Stimulated activated CD4-positive, alpha-beta T cell treated with anti-CD3 and anti-CD28 coated beads, Interleukin-2, amount 100 ng/mL, for 4 hours (primary cell): ENCODE measurements at places on chromosomes 12 and 14.

DNA sequence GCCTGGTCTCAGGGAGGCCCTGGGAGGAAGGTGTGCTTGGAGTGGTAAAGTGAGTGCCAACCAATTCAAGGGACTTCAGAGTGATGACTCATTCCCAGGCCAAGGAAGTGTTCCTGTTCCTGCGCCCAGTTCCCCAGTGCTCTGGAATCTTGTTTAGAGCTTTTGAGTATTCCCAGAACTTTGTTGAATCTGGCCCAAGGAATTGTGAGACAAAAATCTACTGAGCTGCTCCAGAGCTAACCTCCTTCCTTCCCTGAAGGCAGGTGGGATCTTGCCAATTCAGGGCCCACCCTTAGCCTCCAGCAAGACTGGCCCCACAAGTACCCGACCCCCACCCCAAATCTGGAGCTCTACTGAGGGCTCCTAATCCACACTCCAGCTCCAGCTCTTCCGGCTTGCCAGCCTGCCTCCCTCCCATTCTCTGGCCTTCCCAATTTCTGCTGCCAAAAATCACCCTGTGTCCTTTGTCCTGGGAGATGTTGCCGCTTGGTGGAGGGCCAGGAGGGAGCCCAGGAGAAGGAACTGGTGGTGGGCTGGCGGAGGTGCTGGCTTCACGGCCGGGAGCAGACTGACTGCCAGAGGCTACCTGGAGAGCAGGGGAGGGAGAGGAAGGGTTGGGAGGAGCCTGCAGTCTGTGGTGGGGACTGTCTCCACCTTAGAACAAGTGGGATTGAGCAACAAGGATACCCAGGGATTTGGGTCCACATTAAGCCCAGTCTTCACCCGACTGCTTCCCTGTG is 2.0 kb upstream of the ATN1 start:
- no peak for DNase-seq

DNA sequence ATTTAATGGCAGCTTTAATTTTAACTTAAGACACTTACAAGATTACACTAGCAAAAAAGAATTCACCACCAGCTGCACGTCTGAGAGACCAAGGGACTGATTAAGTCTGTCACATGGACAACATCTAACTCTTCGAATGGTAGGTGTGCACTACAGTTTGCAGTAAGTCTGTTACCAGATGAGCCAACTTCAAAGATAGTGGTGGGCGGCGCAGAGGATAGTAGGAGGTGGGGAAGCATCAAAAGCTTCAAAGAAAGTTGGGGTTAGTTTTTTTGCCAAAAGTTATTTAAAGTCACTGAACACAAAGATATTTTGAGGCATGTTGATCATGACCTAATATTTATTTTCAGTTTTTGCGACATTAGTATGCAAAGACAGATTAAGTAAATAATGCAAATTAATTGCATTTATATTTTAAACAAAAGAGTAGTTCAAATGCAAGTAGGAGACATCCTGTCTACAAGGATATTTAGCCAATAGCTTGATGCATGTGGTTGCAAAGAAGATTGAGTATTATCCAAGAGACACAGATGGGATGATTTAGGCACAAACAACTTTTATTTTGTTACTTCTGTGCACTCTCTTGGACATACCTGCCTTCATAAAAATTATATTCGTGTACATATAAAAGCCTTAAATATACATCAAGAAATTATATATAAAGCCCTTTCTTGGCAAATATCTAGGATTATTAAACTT is 327.7 kb downstream of the BMP4 start:
- no peak for DNase-seq

DNA sequence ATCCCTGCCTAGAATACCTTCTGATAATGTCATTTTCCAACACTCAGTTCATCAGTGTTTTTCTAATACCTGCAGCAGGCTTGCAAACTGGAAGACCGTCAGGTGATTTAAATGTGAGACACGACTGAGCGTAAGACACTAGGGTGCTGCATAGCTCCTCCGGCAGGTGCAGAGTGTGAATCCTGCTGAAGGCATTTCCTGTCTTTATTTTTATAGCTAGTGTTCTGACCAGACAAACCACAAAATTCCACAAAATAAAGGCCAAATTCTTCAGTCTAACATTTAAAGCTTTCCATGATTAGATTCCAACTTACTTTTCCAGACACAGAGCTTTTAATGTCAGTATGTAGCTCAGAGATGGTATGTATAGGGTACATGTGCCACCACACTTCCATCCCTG is 70.7 kb downstream of the BBS10 start:
- DNase-seq: no peak

- DNase-seq: no peak
Observed at GRCh38 chr12:38682521-38682920, 222.9 kb downstream of the CPNE8 start.

- no peak for DNase-seq
Observed at GRCh38 chr12:22043943-22044342, 2.1 kb upstream of the CMAS start.

GRCh38 chr12:128052331-128052730 is 214.6 kb upstream of the TMEM132C start:
- DNase-seq: no peak

- DNase-seq: no peak
Observed at GRCh38 chr14:43147485-43147884, 1359.6 kb downstream of the FSCB start.

DNA sequence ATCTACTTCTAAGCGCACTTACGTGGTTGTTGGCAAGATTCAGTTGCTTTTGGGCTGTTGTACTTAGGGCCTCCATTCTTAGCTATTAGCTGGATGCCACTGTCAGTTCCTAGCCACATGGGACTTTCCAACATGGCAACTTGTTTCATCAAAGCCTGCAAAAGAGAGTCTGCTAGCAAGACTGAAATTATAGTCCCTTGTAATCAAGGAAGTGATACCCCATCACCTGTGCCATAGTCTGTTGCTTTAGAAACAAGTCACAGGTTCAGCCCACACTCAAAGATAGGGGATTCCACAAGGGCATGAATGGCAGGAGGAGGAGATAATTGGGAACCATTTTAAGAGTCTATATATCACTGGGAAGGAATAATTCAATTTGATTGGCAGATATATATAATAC is 27.1 kb upstream of the SLC17A8 start:
- DNase-seq: no peak
